ENCODE measurements at places on chromosomes 2 and 18.
A peak's percentile ranks its signal among the peaks of the same experiment; 100 is the strongest.

GRCh38 chr2:144083211-144083610, 436.7 kb downstream of the ZEB2 start:
- no peak for DNase-seq

- no peak for DNase-seq
Measured at GRCh38 chr2:67312871-67313270, 84.3 kb upstream of the ETAA1 start.

GRCh38 chr18:62944454-62944853, 229.1 kb downstream of the PHLPP1 start:
- no peak for DNase-seq

DNA sequence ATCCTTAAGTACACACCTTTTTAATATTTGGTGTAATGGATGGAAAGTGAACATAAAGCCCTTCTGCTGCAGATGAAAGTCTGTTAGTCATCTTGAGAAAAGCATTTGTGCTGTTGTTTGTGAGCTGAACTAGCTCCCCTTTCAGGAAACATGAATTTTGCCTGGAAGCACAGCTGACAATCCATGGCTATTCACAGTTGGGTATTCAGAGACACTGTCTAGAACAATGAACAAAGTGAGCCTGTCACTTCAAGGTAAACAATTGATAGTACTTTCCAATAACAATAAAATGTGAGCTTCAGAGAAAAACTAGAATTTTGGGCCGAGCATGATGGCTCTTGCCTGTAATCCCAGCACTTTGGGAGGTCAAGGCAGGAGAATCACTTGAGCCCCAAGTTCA, 6.8 kb upstream of the EFHD1 start:
- DNase-seq, result no peak

GRCh38 chr2:129324349-129324748, 655.1 kb upstream of the RAB6C start:
- no peak for DNase-seq

DNA sequence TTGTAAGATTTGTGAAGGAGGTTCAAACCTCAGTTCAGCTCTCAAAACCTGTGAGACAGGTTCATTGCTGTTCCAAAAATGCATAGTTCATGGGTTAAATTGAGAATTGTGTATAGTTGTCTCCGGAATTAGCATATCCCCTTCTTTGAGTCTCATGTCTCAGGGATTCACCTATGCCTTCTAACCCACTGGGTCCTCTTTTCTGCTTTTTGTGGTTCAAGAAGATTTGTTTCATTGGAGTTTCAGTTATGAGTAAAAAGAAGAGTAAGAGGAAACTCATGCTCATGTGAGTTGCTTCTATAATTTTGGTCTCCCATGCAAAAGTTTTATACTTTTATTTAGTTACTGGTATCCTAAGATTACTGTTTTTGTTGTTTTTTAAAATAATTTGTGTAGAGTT, 1219.8 kb upstream of the ZEB2 start:
- no peak for DNase-seq

DNA sequence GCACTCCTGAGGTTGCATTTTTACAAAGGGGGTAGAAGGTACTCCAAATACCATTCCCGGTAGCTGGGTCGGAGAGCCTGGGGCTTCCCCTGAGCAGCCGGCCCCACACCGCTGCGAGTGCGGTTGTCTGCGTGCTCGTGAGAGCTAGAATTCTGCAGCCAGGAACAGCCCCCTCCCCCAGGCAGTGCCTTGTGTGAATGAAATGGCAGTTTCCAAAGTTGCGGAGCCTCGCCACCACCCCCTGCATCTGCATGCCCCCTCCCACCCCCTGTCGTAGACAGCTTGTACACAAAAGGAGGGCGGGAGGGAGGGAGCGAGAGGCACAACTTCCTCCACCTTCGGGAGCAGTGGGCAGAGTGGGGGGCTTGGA, 1.1 kb downstream of the MYCN start:
- DNase-seq, result no peak

- no peak for DNase-seq
Measured at GRCh38 chr2:72950558-72951255, 33.4 kb downstream of the EMX1 start.

- DNase-seq, result no peak
Measured at GRCh38 chr18:31275722-31276463, 42.1 kb upstream of the DSG1 start.

DNA sequence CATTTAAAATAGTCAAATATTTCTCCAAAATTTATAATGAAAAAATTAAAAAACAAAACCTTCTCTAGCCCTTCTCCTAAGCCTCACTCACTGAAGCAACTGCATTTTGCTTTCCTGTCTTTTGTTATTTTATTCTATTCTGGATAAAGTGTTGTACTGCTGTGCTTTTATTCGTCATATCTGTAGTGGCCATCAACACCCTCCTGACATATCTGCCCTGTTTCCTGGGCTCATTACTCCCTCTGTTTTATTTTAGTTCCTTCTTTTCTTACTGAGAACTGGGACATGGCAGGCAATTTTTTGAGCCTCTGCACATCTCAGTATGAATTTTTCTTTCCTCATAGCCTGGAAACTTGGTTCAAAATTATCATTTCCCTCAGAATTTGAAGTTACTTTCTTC, 224.2 kb downstream of the GULP1 start:
- no peak for DNase-seq

DNA sequence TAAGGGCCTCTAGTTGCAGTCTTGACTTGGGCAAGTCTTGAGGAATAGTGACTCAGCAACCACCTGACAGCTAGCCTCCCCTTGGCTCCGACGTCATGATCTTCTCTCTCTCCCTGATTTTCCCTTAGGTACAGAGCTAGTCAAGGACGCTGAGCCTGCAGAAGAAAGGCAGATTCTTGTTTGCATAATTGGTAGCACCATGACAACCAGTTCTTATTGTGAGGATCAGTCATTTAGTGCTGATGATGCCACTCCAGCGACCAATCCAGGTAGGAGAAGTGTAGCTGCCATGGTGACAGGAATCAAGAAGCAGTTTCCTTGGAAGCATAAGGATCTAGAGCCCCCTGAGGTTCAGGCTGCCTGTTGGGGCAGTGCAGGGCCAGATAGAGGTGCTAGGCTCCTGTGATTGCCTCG, 2.8 kb upstream of the RESP18 start:
- no peak for DNase-seq

DNA sequence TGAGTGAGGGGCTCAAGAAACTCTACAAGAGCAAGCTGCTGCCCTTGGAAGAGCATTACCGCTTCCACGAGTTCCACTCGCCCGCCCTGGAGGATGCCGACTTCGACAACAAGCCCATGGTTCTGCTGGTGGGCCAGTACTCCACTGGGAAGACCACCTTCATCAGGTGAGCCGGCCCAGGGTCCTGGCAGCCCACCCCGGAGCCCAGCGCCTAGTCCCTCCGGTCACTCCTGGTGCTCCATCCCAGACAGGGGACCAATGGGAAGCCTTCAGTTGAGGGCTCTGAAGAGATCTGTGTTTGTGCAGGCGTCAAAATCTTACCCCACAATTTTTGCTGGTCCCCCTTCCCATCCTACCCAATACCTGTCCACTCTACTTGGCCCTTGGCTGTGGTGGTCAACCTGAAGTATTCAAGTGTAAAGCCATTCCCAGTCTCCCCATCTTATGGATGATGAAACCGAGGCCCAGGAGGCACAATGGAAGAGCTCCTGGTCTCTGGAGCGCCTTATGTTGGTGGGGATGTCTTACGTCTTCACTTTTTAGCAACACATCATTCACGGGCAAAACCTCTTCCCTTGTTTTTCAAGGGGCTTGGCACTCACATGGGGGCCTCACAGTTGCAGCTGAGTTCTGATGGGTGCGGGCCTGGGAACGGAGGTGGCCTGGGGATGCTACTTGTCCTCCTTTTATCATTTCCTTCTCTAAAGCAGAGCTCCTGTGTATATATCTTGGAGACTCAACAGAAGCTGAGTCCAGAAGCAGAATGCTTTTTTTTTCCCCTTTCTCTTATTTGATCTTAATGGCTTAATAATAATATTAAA, 941 bp downstream of the EHD3 start:
- DNase-seq, result no peak

- DNase-seq, result no peak
Measured at GRCh38 chr2:155600914-155601760, 731.4 kb downstream of the NR4A2 start.

DNA sequence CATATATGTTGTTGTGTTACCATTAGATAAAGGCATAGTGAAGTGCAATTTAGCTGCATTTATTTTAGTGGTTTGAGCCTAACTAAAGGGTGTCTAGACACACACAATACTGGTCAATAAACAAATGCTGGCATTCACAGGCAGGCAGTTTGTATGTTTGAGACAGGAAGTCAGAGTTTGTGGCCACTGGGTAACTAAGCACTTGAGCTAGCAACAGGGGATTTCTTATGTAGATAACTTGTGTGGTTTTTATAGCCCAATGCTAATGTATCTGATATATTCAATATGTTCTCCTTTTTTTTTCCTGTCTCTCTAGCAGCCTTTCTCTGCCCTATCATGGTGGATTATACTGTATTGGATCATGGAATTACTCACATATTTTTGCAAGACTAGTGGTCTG, 38.1 kb downstream of the LRRTM4 start:
- DNase-seq, result no peak

- no peak for DNase-seq
Measured at GRCh38 chr2:217269701-217270484, 410.0 kb upstream of the TNP1 start.

- DNase-seq, result no peak
Measured at GRCh38 chr2:20169796-20170703, 54.9 kb downstream of the SDC1 start.

DNA sequence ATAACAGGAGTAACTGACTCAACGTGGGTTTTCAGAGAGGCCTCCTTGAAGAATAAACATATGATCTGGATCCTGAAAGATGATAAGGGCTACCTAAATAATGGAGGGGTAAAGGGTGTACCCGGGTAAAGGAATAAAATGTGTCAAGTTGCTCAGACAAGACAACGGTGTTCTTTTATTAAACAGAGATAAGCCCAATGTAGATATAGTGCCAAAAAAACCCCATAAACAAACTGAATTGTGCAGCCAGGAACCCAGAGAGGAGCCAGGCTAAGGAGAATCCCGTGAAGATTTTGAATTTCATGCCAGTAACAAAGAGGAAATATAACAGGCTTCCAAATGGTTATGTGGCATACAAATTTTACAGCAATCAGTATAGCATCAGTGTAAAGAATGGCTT, 618.2 kb downstream of the CPS1 start:
- no peak for DNase-seq

DNA sequence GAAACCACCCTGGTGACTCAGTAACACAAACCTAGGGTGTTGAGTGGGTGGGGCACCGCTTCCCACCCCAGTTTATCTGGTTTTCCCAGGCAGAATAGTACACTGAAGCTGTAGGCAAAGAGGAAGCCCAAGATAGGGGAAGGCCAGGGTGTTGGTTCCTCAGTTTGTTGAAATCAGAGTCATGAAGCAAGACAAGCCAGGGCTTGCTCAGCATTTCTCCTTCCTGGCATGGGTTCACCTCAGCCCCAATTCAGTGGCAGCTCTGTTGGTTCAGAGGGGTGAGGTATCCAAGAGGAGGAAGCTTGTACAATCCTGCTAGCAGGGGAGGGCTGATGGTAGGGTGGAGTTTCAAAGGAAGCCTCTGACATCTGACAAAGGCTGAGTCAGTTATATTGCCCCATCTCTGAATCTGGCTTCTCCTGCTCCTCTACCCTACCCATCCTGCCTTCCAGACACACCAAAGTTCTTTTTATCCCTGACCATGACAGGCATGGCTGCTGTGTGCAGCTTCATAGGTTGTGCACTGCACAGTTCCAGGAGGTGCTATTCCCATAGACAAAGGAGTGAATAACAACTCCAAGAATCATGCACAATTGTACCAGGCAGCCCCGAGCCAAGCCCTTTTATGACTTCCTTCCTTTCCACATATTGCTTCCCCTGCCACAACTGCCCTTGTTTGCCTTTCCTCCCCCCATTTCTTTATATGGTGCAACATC, 24.9 kb upstream of the RAB10 start:
- peak; percentile 73 for DNase-seq

- DNase-seq, result no peak
Measured at GRCh38 chr2:84927275-84927627, 21.8 kb downstream of the TMSB10 start.

GRCh38 chr2:96088340-96089335, 27.7 kb downstream of the ADRA2B start:
- peak; percentile 23 for DNase-seq

DNA sequence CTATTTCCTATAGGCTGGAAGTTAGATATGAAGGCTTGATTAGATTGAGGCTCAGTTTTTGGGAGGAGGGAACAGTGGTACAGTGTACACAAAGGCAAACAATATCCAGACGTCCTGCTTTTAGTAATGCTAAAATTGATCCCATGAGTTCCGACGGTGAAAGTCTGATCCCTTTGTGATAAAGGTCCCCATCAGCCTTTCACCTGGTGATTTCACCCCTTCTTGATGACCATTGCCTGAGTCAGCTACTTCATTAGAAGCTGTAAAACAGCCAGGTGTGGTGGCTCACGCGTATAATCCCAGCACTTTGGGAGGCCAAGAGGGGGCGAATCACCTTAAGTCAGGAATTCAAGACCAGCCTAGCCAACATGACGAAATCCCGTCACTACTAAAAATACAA, 29.7 kb downstream of the TWSG1 start:
- DNase-seq, result no peak

DNA sequence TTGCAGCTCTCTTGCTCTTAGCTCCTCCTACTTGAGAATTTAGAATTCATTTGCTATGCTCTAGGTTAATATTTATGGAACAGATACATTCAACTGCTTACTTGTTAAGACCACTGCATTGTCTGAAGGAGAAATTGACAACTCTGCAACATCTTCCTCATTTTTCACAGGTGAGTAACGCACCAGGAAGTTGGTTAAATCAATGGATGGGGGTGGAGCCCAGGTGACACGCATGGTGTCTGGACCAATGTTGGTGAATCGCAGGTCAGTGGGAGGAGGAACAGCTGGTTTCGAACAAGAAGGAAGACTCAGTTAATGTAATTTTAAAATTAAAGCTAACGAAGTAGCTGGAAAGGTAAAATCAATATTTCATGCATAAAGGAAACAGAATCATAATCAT, 44.3 kb downstream of the FN1 start:
- no peak for DNase-seq

- DNase-seq, result no peak
Measured at GRCh38 chr2:56244911-56245530, 61.2 kb downstream of the CCDC85A start.

DNA sequence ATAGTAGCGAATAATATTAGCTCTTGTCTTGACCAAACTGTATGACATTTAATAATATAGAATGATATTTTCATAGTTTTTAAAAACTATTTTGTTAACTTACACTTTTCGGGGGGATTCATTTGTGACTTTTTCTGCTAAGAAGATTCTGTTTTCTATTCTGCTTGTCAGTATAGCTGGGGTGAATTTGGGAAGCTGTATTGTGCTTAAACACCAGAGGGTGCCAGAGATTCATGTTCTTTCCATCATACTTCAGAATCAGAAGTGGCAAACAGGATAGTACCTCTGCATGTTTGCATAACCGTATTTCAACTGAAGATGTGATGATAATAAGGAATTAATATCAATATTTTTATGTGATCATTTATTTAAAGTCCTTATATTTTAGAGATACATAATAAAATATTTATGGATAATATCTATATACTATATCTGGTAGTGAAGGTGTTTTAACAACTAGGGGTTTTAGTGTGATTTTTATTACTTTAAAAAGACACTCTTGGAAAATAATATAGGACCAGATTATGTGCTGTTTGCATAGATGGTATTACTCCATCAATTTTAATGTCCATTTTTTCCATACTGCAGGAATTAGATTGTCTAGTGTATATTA, 81.0 kb downstream of the TAF4B start:
- peak; percentile 79 for DNase-seq

GRCh38 chr2:199433204-199433832, 24.4 kb downstream of the SATB2 start:
- DNase-seq, result no peak

All from stomach (tissue), 19 donors.